ENCODE measurements at places on chromosomes 5 and 9.

- peaks cover 5% of the 10 kb centered on the region for H3K27me3 ChIP-seq
- H3K36me3 ChIP-seq = no peaks in the 10 kb centered on the region
- no peak for DNase-seq
- H3K4me3 ChIP-seq = no peak overlapping the region
- H3K4me1 ChIP-seq = no peaks in the 10 kb centered on the region
Measured at GRCh38 chr5:133652951-133653759, 40.8 kb upstream of the FSTL4 start.

DNA sequence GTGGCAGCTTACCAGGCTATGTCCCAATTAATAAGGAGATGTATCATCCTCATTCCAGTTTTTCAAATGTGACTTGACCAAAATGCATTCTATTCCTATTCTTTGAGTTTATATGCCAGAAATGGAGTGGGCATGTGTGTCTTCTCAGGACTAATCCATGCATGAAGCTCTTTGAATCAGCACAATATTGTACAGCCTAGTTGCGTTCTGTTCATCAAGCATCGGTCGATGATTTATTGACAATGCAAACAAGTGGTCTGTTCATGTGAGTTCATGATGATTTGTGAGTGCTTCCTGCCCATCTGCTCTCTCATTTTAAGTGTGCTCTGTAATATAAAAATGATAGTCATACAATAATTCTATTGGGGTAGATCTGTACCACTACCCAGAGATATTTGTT is 48.3 kb downstream of the PALM2AKAP2 start:
- H3K4me1 ChIP-seq = no peaks in the 10 kb centered on the region
- H3K27ac ChIP-seq = no peak overlapping the region
- no peaks in the 10 kb centered on the region for H3K27me3 ChIP-seq
- no peak overlapping the region for H3K4me3 ChIP-seq
- H3K36me3 ChIP-seq = no peaks in the 10 kb centered on the region

DNA sequence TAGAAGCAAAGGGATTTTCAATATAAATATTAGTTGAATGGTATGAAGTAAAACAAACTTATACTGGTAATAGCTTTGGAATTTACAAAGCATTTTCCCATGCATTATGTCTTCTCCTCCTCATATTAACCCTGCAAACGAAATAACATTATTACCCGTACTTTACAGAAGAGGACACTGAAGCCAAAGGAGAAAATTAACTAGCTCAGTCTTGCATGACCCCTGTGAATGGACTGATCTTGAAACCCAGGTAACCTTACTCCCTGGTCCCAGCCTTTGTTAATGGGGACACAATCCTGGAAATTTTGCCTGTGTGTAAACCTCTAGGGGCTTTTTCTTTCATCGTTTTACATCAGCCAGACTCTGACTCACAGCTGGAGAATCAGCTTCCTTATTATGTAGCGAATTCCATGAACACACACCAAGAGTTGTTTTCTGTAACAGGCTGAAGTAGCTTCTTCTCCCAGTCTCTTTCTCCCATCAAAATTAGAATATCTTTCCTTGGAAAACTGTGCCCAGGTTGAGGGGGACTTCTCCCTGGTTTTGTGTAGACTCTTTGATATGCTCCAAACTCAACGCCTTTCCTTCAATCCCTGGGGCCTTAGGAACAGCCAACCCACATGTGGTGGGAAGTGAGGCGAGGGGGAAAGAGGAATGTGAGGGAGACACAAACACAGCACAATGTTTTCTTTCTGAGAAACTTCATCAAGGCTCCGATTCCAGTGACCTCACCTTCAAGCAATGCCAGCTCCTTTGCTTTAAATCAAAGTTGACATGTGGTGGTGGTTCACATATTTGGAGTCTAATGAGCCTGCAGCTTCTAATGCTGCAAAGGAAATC is 480.9 kb upstream of the PAPPA start:
- no peaks in the 10 kb centered on the region for H3K36me3 ChIP-seq
- H3K4me1 ChIP-seq = no peaks in the 10 kb centered on the region
- H3K27me3 ChIP-seq = no peaks in the 10 kb centered on the region
- H3K4me3 ChIP-seq = no peak overlapping the region

DNA sequence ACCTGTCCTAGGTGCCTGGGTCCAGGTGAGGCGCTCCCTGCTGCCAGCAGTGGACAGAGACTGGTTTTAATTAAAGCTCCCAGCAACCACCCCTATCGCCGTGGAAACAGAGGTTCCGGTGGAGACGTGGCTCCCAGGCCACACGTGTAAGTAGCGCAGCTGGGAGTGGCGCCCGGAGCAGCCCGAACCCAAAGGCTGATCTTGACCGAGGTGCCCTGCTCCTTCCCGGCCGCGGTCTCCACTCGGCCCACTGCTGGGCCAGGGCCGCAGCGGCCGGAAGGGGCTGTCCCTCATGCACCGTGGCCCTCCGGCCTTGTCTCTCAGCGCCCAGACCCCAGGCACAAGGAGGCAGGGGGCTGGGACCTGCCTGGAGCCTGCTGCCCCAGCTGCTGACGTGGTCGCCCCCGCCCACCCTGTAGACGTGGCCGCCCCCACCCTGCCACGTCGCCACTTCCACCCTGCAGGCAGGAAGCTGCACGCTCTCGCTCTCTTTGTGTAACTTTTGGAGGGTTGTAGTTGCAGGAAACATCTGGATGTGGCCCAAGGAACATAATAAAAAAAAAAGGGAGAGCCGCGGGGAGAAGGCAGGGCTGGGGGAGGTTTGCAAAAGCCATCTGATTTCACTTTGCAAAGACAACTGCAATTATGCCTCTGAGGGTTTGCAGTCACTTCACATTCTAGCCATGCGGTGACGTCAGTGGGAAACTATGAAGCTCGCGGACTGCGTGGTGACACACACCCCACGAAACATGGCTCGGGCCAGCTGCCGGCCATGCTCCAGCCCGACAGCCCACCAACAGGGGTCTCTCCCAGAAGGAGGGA is 129.9 kb downstream of the RXRA start:
- peak overlapping the region; percentile 64 for H3K27ac ChIP-seq
- H3K4me3 ChIP-seq = peak overlapping the region; percentile 62
- no peaks in the 10 kb centered on the region for H3K36me3 ChIP-seq
- peaks cover 22% of the 10 kb centered on the region for H3K4me1 ChIP-seq
- H3K27me3 ChIP-seq = no peaks in the 10 kb centered on the region
- DNase-seq = peak; percentile 83

- no peaks in the 10 kb centered on the region for H3K27me3 ChIP-seq
- no peaks in the 10 kb centered on the region for H3K36me3 ChIP-seq
- no peak overlapping the region for H3K27ac ChIP-seq
- no peaks in the 10 kb centered on the region for H3K4me1 ChIP-seq
Measured at GRCh38 chr9:20646656-20647055, 24.4 kb upstream of the MLLT3 start.

DNA sequence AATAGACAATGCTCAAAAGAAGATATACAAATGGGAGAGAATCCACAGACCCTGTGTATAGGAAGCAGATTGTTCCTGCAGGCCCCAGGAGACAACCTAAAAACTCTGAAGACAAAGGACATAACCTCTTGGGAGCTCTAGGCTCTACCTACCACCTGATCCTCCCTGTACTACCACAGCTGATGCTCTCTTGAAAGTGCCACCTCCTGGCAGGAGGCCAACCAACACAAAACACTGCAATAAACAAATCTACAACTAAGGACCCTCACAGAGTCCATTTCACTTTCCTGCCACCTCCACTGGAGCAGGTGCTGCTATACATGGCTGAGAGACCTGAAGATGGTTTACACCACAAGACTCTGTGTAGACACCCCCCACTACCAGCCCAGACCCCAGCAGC is 49.0 kb downstream of the STARD4 start:
- H3K4me1 ChIP-seq = no peaks in the 10 kb centered on the region
- H3K27ac ChIP-seq = no peak overlapping the region
- DNase-seq = no peak
- H3K27me3 ChIP-seq = no peaks in the 10 kb centered on the region
- no peak overlapping the region for H3K4me3 ChIP-seq
- peaks cover 4% of the 10 kb centered on the region for H3K36me3 ChIP-seq

DNA sequence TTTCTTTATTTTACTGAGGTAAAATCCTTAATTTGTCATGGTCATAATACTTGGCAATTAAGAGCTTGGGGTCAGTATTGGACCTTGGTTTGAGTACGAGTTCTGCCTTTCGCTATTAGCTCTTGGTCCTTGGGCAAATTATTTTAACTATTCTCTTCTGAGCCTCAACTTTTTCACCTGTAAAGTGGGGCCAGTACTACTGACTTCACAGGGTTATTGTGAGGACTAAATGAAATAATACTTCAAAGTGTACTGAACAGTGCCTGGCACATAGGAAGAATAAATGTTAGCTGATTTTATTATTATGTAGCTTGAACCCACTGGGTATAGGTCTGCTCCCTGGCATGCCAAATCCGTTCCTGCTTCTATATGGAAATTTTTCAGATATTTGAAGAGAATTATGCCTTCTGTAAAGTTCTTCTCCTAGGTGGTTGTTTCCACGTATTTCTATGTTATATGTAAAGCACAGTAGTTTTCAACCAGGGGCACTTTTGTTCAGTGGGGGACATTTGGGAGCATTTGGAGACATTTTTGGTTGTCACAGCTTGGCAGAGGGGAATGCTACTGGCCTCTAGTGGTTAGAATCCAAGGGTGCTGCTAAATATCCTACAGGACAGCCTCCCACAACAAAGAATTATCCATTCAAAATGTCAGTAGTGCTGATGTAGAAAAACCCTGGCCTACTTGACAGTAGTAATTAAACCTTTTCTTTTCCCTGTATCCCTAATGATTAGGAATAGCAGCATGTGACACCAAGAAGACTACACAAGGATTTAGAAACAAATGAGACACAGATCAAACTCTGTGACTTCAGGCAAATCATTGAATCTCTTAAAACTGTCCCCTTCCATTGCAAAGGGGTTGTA is 4.5 kb downstream of the RCL1 start:
- H3K36me3 ChIP-seq = no peaks in the 10 kb centered on the region
- H3K4me1 ChIP-seq = peaks cover 25% of the 10 kb centered on the region
- no peak overlapping the region for H3K27ac ChIP-seq
- no peak overlapping the region for H3K4me3 ChIP-seq
- DNase-seq = no peak

DNA sequence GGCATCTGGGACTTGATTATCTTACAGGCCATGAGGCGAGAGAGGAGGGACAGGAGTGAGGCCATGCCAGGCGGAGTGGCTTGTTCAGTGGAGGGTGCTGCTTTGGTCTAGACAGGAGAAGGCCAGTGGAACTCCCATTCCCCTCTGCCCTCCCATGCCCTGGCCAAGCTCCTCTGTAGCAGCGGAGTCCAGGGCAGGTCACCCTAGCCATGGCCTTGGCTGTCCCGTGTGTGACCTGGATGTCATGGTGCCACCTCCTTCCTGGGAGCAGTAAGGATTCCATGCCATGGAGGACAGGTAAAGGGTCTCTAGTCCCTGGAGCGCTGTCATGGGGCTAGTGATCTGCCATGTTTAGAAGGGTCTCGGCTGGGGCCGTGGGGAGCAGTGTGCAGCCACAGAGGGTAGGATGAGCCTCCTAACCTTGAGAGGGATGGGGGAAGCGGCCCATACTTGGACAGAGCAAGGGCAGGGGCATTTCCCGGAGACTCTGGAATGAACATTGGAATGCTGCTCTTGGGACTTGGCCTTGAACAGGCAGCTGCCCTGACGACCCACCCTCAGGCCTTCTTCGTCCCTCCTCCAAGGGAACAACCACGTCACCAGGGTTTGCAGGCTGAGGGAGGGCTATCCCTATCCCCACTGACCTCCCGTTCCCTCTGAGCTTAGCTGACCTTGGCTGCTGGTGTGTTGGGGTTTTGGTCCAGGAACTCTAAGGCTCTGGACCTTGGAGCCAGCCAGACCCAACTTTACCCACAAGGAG is 100.4 kb downstream of the DAB2IP start:
- no peak overlapping the region for H3K4me3 ChIP-seq
- H3K4me1 ChIP-seq = peaks cover 5% of the 10 kb centered on the region
- H3K27me3 ChIP-seq = no peaks in the 10 kb centered on the region
- no peak for DNase-seq
- H3K36me3 ChIP-seq = no peaks in the 10 kb centered on the region

DNA sequence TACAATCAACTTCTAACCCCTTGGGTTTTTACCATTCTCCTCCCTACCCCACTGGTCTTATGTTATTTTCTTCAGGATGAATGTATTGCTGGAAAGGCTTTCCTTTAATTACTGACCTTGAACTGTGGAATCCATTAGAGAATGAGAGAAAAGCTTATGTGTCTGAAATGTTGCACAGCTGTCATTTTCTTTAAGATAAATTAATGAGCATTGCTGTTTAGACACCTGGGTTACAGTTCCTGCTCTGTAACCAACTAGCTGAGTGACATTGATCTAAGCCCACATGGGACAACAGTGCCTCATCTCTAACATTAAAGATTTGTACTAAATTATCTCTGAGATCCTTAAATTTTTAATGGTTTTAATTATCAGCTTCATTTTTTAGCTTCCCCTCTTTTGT is 507.0 kb downstream of the TAF11L14 start:
- no peaks in the 10 kb centered on the region for H3K27me3 ChIP-seq
- no peak overlapping the region for H3K27ac ChIP-seq
- no peak overlapping the region for H3K4me3 ChIP-seq

- no peak for DNase-seq
- peaks cover 10% of the 10 kb centered on the region for H3K4me1 ChIP-seq
- H3K36me3 ChIP-seq = no peaks in the 10 kb centered on the region
- H3K27me3 ChIP-seq = no peaks in the 10 kb centered on the region
- H3K4me3 ChIP-seq = no peak overlapping the region
Measured at GRCh38 chr9:83986195-83986594, 5.6 kb downstream of the RMI1 start.

DNA sequence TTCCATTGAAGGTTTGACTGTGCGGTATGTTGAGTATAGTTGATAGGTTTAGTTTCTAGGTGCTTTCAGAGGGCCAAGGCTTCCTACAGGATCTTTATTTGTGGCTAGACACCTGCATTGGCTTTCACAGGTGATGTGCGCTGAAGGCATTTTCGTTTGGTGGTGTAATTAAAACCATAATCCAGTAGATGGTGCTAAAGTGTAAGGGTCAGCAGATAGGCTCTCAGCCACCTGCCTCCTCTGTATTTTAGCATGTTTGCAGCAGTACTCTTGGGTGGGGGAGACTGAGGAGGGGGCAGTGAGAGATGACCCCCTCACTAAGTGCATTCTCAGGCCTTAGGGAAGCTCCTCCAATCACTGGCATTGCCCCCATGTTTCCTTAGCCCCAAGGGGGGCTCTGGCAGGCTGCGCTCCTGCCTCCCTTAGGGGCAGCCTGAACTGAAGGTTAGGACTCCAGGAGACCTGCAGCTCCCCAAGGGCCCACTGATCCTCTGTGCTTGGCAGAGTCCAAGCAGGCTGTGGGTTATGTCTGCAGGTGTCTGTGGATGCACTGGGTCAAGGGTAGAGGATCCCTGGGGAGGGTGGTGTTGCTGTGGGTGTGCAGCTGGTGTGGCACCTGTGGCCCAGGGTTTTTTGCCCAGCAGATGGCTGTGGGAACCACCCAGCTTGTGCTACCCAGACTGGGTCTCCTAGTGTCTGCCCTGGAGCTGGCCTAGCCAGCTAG is 23.4 kb downstream of the CDK20 start:
- H3K4me1 ChIP-seq = no peaks in the 10 kb centered on the region
- no peaks in the 10 kb centered on the region for H3K27me3 ChIP-seq
- H3K36me3 ChIP-seq = no peaks in the 10 kb centered on the region
- no peak overlapping the region for H3K4me3 ChIP-seq
- H3K27ac ChIP-seq = no peak overlapping the region

GRCh38 chr9:86099701-86100364 is 475 bp upstream of the GOLM1 start:
- H3K4me3 ChIP-seq = peak overlapping the region; percentile 23
- no peak overlapping the region for H3K27ac ChIP-seq
- no peaks in the 10 kb centered on the region for H3K4me1 ChIP-seq
- H3K27me3 ChIP-seq = peaks cover 11% of the 10 kb centered on the region
- H3K36me3 ChIP-seq = no peaks in the 10 kb centered on the region
